Left ventricle myocardium inferior (tissue), 1 donor: ENCODE measurements at places on chromosomes 4 and X. TPM values are rescaled to one million over a fixed set of nuclear protein-coding genes. Genes with fewer than 3 reads are reported as not detected.

GRCh38 chr4:154714339-154715040, 29.3 kb upstream of the LRAT start:
- no peak for DNase-seq

DNA sequence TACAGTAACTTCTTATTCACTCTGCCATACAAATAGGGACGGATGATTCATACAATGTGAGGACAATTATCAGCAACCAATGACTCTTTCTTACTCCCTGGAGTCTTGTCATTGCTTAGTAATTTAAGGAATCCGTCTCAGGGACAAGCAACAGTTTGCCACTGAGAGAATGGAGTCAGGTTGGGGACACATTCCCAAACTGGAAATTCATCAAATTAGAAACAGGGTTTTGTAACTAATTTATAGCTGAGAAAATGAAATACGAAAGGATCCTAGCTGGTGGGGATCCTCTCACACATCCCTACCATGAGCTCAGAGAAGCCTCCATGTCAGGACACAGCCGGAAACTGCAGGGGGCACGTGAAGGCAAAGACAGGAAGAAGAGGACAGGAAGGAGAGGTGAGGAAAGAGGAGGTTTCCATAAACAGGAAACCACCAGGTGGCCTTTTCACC, 50.4 kb upstream of the KDR start:
- DNase-seq = no peak

DNA sequence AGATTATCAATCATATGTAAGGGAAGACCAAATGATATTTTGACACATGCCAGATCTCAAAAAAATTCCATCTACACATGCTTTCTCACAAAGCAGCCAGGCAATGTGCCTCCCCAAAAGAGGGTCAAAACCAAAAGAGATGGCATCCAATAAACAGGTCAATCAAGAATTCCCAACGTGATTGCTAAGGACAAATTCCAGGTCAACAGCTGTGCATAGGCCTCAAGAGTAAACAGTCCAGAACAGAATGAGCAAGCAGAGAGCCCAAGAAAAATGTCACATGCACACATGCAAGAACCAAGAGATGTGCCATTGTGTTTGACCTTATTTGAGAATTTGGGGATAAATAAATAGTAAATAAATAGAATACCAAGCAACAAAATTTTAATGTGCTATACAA, 136.7 kb downstream of the APBB2 start:
- no peak for DNase-seq

DNA sequence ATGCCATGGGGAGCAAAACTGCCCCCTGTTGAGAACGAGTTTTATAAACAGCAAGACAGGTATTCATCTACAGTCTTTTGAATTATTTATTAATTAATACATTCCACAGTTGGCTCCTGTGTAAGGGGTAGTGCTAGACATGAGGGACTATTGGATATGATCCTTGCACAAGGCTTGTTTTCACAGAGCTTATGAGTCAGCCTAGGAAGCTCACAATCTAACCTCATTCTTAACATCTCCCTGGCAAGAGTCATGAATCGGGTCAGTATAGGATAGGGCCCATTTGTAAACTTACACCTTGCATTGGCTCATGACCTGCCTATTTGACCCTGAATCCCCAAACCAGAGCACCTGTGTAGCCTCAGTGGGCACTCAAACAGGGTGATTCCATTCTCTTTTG, 209.1 kb upstream of the HCCS start:
- DNase-seq = no peak

- DNase-seq = no peak
Measured at GRCh38 chrX:43870011-43870410, 12.2 kb downstream of the MAOB start.

DNA sequence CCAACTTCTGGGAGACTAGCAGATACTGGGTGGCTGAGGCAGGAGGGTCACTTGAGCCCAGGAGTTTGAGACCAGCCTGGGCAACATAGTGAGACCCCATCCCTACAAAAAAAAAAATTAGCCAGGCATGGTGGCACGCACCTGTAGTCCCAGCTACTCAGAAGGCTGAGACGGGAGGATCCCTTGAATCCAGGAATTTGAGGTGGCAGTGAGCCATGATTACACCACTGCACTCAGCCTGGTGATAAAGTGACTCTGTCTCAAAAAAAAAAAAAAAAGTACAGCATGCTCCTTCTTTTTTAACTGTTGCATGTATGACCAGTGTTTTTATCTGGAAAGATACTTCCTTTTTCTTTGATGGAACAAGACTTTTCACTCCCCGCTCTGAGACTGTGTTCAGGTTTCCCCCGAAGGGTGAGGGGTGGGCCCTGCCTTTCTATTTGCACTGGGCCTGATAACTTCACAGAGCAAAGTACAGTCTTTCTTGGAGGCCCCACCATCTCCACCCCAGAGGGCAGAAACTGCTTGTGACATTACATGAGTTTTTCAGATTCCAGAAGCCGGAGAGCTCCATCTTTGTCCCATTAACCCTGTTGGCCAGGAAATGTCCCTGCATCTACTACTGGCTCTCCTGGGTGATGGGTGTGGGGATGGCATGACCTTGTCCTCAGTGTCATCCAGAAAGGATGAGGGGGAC, 35.2 kb downstream of the NYX start:
- DNase-seq = no peak

DNA sequence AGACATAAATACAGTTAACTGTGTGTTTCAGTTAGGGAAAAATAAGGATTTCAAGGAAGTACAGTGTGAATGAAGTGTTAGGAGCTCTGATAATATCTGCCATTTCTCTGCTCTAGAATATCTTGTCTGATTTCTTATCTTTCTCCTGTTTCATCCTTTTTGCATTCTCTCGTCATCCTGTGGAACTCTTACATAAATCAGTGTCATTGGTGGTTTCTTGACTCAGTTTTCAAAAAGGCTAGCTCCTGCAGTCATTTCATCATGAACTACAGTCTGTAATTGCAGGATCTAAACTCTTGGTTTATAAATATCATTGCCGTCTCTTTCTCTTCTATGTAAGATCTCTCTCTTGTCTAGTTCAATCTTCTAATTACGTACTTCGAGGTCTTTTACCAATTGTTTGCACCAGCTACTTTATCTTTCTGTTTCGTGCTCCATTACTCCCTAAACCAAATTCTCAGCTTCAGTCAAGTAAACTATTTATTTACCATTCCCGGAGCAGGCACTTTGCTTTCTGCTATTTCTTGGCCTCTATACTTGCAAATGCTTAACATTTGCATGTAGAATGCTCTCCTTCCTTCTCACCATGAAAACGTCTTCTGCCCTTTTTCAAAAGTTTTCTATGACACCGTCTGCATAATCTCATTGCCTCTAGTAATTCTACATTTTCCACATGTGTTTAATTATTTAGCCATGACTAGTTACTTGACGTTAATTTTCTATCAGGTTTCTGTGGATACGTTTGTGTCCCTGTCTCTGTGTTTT, 294.0 kb downstream of the TENM3 start:
- no peak for DNase-seq

DNA sequence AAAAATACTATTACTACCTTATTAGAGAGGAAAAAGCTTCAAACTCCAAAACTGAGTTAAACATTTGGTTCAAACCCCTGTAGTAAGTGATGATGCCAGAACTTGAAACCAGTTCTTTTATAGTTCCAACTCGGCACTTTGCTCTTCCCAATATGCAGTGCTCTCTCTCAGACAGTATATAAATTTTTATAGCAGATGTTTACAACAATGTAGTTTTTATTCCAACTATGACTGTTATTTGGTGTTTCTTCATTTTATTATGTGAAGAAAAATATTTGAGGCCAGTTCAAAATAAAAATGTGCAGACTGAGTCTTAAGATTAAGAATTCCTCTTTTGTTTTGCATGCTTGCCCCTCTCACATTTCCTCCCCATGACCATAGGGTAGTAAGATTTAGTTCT, 2.9 kb upstream of the PPP4R3C start:
- no peak for DNase-seq

CCDC158 gene
- 0.11 TPM for total RNA-seq
